ENCODE measurements at places on chromosomes 2 and 18. TPM values are rescaled to one million over a fixed set of nuclear protein-coding genes. Genes with fewer than 3 reads are reported as not detected.
A peak's percentile ranks its signal among the peaks of the same experiment; 100 is the strongest.

Gene REG3G
- total RNA-seq: not detected

Gene CDH19
- total RNA-seq: 1.5 TPM

GRCh38 chr2:26002632-26003310 lies 20.5 kb upstream of the KIF3C start:
- peak; percentile 43 for DNase-seq

GRCh38 chr2:33038799-33039198 lies 92.0 kb downstream of the LTBP1 start:
- DNase-seq: no peak

DNA sequence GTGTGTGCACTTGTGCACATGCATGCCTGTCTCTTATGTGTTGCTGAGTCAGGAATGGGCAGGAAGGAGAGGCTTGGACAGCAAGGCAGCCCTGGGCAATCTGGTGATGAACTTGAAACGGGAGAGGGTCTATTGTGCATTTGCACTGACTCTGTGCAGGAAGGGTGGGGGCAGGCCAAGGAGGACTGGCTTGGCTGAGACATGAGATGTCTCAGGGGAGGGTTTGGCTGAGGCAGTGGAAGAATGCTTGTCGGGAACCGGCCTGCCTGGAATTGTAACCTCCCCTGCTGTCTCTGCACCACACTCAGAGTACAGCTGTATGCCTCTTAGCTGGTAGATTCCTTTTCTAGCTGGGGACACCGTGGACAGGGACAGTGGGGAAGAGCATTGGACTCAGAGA lies 176.1 kb upstream of the TNP1 start:
- no peak for DNase-seq

DNA sequence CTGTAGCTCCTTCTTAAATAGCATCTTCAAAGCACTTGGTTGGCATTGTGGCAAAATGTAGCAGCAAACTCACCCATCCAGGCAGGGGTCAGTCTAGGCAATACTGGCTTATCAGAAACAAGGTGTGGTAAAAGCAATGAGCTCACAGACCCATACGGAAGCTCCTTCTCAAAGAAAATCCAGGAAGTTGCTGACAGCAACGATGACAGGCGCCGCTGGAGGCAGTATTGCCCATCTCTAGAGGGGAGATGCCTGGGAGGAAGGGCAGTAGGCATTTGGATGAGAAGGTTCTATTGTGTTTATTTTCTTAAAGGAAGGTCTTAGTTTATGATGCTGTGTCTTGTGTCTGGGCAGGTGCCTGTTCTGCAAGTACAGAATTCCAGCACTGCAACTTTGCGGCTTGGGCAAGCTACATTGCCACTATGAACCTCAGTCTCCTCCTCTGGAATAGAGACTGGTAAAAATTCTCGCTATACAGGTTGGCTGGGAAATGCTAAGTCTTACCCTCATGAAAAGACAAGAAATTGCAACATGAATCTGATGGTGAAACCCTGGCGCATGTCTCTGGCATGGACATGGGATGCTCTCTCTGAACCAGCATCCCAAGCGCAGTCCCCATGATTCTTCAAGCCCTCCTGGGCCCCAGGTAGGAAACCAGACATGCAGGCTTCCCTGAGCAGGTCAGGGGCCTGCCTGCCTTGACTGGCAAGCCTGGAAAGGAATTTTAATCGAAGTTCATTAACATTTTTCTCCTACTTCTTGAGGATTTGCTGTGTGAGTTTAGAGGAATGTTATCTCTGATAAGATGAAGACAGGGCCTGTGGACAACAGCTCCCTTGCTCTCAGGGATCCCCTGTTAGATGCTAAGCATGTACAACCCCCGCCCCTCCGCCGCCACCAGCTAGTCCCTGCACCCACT lies 156.0 kb downstream of the TFCP2L1 start:
- DNase-seq: no peak

Data from gastrocnemius medialis (tissue), 4 donors.